ENCODE measurements at places on chromosomes 1 and 21.
A peak's percentile ranks its signal among the peaks of the same experiment; 100 is the strongest.

DNA sequence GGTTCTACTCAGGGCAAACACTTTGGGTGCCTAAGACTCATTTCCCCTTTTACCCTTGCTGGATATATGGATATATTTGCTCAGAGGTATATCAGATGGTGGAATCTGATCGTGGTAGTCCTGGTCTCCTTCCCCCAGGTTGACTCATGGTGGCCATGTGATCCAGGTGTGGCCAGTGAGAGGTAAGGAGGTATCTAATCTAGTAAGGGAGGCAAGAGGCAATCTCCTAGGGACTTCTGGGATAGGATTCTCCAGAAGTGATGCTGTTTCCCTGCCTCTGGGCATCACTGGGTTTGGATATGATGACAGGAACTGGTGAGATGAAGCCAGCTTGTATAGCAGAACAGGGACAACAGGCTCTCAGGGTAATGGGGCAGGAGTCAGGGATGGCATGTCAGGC lies 8.5 kb upstream of the DENND2D start:
- no peak for DNase-seq

- DNase-seq, result no peak
Measured at GRCh38 chr21:43825936-43826622, 36.7 kb downstream of the RRP1 start.

- no peak for DNase-seq
Measured at GRCh38 chr1:113178522-113178921, 105.5 kb downstream of the LRIG2 start.

DNA sequence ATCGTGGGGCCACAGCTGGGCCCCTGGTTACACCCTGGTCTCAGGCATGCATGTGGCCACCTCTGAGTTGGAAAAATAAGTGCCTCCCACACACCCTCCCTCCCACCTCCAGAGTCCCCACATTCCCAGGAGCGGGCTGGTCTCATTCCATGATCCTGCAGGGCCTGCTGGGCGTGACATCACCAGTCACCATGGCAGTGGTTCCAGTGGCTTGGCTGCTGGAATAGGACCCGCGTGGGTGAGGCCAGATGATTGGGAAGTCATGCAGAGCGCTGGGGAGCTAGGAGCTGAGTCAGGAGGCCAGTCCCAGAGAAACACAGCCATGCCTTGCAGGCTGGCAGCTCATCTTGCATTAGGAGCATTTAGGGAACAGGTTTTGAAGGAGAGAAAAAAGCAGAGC lies 125.4 kb upstream of the TMEM51 start:
- DNase-seq, result no peak

GRCh38 chr1:121519042-121519755 lies 334.4 kb downstream of the SRGAP2C start:
- DNase-seq, result peak; percentile 76

DNA sequence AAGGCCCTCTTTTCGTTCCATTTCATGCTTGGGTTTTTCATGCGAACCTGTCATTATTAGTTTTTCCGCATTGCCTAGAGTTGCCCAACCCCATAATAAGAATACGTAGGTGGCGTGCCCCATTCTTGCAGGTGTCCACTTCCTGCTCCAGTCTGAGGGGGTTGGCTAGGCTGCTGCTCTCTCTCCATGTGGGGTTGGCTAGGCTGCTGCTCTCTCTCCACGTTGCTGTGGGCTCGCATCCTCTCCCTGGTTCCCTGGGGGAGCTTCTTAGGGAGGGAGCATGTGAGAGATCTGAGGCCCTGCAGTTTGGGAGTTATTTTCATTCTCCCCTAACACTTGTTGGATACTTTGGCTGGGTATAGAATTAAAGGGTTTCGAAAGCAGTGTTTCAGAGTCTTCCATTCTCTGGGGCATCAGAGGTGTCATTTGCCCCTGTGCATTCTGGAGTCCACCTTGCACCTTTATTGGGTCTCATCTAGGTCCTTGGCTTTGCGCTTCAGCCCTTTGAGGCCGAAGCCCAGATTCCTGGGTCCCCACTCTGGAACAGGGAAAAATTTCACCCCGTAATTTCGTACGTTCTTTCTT lies 8.6 kb downstream of the C1orf35 start:
- DNase-seq, result no peak

DNA sequence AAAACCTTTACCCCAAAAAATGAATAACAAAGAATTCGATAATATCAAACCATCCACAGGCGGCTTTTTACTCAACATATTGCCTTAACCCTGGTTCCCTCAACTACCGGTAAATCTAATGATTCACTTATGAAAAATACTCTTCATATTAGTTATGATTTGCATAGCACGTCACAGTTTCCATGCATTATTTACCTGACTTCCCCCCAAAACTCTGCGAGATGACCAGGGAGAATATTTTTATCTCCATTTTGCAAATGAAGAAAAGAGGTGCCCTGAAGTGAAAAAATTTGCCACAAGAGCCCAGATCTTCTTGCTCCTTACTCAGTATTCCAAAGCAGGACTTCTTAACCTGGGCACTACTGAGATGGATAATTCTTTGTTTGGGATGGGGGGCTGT lies 2.9 kb downstream of the JAK1 start:
- no peak for DNase-seq

- no peak for DNase-seq
Measured at GRCh38 chr1:178048426-178048825, 45.5 kb upstream of the RASAL2 start.

GRCh38 chr1:47351305-47351704 lies 17.7 kb downstream of the CMPK1 start:
- DNase-seq, result no peak

DNA sequence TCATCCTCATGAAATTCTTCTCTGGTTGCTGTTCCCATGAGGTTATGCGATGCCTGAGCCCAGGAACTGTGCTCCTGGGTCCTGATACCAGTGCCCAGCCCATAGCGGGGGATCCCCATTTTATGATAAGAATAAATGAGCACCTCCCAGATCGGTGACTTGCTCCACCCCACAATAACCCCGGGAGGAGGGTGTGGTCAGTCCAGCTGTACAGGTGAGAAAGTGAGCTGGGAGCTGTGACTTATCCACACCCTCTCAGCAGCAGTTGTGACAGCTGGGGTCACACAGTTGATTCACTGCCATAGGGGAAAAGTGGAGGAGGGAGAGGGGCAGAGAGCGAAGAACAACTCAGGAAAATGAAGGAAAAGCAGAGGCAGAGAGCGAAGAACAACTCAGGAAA lies 33.4 kb downstream of the OR2G3 start:
- no peak for DNase-seq

- DNase-seq, result no peak
Measured at GRCh38 chr1:68570871-68571270, 74.0 kb upstream of the DEPDC1 start.

DNA sequence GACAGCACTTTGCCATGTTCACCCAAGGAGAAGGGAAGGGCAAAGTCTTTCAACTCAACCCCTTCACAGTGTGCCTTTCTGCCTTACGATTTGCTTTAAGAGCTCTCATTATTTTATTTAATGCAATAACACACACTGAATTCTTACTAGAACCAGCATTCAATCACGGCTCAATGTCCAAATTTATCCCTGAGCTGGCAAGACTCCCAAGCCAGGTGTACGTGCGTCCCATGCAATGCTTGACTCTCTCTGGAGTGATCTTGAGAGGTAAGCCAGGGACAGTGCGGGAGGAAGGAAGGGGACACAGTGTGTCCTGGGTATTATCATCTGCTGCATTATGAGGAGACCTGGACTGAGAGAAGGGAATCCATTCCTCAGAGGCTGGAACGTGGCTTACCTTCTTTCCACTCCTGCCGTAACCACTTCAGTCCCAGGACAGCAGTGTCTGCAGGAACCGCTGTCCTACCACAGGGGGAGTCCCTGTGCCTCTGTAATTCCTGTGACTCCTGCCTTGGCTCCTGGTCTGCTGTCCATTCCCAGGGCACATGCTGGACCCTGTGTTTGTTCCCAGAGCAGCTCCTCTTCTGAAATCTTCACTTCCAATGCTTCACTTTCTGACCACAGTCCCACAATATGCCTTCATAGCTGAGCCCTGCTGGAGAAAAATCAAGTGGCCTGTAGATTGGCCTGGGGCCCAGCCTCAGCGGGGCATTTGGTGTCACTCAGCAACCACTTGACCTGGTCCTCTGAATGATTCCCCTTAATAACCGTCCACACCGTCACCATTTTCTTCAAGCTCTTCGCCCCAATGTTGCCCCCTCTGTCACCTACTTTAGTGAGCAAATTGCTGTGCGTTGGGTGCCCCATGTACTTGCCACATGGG lies 28.6 kb upstream of the STUM start:
- no peak for DNase-seq

DNA sequence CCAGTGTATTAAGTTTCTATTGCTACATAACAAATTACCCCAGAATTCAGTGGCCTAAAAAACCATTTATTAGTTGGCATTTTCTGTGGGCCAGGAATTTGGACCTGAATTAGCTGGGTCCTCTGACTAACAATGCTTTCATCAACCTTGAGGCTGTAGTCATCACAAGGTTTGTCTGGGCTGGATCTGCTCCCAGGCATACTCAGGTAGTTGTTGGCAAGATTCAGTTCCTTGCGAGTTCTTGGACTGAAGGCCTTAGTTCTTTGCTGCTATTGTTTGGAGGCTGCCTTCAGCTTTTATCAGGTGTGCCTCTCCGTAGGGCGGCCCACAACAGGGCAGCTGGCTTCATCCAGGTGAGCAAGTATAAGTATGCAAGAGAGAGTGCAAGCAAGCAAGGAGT lies 31.4 kb upstream of the DEPDC1 start:
- DNase-seq, result no peak
